Stimulated activated CD8-positive, alpha-beta memory T cell treated with anti-CD3 and anti-CD28 coated beads, Interleukin-4, amount 100 ng/mL, for 4 hours (primary cell): ENCODE measurements at places on chromosomes 2 and 18.

GRCh38 chr2:106534471-106534870 is 47.3 kb downstream of the CD8B2 start:
- no peak for DNase-seq

- DNase-seq = no peak
These were observed 73.5 kb downstream of the TNS1 start for GRCh38 chr2:217929272-217929671.

DNA sequence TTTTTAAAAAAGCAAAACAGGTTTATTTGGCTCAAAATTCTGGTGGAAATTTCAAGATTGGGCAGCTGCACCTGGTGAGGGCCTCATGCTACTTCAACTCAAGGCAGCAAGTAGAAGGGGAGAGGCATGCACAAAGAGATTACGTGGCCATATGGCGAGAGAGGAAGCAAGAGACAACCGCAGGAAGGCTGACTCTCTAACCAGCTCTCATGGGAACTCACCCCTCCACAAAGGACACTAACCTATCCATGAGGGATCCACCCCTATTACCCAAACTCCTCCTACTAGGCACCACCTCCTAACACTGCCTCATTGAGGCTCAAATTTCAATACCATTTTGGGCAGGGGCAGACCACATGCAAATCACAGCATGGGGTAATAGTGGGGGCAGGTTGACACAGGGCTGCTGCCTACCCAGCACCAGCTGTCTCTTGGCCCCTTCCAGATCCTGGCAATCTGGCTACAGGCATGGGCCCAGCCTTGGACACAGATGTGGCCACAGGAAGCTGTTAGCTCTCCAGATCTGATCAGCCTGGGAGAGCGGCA is 2.0 kb upstream of the CAPN10 start:
- DNase-seq = no peak

DNA sequence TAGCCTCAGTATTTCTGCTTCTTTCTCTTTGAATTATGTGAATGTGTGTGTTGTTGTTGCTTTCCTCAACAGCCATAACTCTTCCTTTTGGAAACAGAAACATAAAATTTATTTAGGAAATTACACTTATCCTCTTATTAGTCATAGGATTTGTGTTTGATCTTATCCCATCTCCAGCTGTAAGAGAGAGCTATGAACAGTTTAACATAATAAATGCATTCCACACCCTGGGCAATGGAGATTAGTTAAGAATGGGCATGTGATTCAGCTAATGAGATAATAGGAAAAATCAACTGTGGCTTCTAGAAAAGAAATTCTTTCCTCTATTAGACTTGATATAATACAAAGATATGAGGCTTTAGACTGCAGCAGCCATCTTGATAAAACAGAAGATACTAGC is 55.0 kb downstream of the SCN7A start:
- DNase-seq = no peak

- peak; percentile 35 for DNase-seq
These were observed 3.5 kb upstream of the LBX2 start for GRCh38 chr2:74502720-74503505.

DNA sequence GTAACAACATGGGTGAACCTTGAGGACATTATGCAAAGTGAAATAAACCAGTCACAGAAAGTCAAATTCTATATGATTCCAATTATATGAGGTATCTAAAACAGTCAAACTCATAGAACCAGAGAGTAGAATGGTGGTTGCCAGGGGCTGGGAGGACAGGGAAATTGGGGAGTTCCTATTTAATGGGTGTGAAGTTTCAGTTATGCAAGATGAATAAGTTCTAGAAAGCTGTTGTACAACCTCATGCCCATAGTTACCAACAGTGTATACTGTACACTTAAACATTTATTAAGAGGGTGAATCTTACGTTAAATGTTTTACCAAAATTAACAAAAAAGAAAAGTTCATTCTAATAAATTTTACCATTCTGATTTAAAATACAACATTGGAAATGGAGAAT is 92.7 kb upstream of the WDSUB1 start:
- no peak for DNase-seq

GRCh38 chr2:195531754-195532153 is 125.3 kb upstream of the SLC39A10 start:
- no peak for DNase-seq

DNA sequence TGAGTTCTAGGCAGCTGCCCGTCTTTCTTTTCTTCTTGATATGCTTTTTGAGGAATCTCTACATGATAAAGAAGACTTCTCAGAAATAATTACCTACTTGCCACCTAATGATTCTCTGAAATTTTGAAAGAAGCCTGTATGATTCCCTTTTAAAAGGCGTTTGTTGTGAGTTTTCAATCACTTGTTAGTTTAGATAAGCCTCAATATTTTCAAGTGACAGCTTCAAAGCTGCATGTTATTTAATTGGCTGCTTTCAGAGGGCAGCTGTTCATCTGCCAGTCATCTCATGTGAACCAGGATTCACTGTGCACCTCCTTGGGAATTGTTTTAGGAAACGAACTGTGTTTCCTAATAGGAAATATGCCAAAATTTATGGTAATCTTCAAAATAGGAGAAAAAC is 938.1 kb downstream of the CPS1 start:
- no peak for DNase-seq

DNA sequence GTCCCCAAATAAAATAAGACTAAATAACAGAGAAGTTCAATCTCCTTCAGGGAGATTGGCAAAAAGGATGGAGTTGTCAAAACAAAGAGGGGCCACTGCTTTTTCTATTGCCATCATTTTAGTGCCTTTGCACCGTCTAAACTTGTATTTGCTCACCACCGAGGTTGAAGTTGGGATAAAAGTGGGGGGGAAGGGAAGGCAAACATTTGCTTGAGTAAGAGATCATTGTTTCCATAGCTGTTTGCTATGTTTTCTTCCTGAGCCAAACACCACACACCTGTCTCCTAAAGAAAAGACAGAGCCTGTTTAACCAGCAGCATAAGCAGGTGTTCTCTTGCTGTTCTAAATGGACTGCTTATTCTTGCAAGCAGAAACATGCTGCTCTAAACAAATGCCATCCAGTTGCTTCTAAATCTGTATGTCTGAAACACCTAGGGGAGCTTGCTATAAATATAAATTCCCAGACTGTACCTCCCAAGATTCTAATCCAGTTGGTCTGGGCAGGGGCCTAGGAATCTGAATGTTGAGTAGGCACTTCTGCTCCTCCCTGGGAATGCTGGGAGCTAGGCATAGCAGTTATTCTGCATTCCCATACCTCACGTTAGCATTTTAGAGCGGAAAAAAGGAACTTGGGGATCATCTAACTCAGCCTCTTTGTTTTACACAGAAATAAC is 179.4 kb upstream of the ARL4C start:
- no peak for DNase-seq

GRCh38 chr2:44135771-44136170 is 32.9 kb upstream of the PPM1B start:
- DNase-seq = no peak

DNA sequence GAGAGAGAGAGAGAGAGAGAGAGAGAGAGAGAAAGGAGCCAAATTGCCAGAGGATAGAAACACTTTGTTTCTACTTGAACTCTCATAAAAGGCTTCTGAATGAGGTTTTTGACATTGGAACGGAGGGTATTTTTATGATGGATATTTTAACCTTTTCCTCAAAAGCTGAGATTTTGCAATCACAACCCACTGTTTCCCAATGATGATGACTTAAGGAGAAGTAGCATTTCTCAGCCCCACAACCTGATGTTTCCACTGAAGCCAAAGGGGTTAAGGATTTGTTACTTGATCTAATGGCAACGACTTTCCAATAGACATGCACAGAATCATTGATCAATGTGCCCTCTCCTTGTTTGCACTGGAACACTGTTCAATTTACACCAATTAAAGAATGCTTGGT is 67.1 kb upstream of the POU3F3 start:
- DNase-seq = no peak

DNA sequence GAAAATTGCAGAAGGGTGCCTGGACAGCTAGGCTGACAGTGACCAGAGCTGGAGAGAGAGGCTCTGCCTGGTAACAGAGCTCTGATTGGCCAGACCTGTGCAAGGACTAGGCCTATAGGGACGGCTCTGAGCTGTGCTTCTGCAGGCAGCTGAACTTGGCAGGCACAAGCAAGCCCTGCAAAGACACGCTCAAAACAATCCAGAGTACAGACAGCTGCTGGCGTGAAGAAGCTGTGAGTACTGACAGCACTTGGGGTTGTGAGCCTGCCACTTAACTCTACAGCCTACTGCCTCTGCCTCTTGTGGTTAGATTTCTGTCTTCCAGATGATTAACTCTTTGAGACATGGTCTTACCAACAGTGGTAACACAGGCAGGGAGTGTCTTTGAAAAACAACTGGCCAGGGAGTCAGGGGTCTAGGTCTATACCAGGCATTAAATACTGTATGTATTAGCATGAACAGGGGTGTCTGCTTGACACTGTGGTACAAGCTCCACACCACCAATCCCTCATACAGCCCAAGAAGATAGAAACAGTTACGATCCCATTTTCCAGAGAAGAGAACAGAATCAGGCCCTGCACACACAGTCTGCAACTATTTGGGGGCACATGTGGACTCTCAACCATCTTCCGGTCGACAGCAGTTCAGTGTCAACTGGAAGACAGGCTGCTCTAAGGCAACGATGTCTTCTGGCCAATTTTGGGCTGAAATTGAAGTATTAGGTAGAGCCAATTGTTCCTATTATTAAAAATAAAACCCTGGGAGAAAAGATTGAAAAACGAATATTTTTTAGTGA is 568.4 kb downstream of the TNS1 start:
- peak; percentile 7 for DNase-seq

GRCh38 chr2:96207774-96208142 is 869 bp downstream of the STARD7 start:
- DNase-seq = no peak

DNA sequence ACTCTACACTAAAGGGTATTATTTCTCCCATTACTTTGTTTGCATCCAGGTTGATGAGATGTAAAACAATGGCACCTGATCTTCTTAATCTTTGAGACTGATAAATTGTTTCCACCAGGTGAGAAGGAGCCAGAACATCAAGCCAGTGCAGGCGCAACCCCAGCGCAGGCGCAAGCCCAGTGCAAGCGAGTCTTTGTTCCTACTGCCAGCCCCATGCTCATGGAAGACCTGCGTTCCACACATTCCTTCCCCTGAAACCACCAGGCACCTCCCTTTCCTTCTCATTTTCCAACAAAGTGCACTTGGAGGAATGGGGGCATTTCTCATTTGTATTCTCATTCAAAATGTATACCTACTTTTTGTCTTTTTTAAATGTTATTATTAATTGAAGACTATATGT is 188.7 kb upstream of the SMAD2 start:
- no peak for DNase-seq

GRCh38 chr2:11082880-11083279 is 72.4 kb upstream of the SLC66A3 start:
- no peak for DNase-seq

- no peak for DNase-seq
These were observed 53.3 kb downstream of the FTCDNL1 start for GRCh38 chr2:199797431-199798403.

DNA sequence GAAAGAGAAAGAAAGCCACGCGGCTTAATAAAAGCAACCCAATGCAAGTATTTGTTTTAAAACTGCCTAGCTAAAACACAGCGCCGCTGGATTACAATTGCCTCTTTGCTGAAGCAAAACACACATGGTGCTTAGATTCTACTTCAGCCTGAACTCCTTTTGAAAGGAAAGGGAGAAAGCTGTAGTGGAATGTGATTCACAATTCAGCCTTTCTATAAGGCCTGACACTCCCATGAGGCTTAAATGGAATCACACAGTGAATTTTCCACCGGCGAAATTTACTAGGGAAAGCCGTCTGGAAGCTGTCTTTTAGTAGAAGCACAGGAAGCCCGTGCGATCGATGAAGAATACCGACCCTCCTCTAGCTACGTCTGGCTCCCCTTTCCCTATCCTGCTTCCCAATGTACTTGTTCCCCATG is 348.0 kb downstream of the DLGAP1 start:
- no peak for DNase-seq

- DNase-seq = no peak
These were observed 141.5 kb downstream of the WDSUB1 start for GRCh38 chr2:159144776-159145614.

GRCh38 chr2:6353669-6354068 is 512.0 kb downstream of the CMPK2 start:
- no peak for DNase-seq

DNA sequence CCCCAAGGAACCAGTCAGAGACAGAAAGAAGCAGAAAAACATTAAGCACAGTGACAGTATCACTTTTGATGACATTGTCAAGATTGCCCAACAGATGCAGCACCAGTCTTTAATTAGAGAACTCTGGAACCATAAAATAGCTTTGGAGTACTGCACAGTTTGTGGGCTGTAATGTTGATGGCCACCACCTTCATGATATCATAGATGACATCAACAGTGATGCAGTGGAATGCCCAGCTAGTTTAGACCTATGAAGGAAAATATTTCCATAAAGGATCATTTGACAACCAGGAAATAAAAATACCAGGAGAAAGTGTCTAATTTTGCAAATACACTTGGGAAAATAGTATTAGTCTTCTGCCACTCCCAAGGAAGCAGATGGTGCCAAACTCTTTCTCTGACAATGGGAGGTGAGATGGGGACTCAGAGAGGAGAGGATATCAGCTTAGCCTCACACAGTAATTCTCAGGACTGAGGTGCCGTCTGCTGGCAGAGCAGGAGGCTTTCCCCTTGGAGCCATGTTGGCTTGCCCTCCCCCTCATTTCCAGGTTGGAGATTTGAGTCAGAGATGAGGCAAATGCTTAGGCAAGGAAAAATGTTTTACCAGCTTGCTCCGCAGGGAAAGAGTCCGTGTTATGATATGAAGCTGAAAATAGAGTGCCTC is 107.5 kb upstream of the CELF4 start:
- no peak for DNase-seq

DNA sequence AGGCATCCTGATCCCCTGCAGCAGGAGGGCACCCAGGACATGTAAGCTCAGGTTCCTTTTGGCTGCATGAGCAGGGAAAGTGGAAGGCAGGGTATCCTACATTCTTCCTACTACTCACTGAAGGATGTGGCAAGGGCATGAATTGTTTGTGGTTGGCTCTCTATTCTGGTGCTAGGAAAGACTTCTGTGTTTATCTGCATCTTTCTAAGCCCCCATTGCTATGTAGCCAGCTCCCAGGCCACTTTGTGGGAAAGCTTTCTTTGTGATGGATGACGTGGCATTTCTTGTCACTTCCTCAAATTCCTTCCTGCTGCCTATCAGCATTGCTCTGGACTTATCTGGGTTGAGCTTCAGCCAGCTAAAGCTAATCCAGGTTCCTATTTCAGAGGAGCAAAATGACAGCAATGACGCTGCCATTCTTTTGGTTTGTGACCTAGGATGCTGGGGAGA is 46.2 kb downstream of the MEIS1 start:
- no peak for DNase-seq

DNA sequence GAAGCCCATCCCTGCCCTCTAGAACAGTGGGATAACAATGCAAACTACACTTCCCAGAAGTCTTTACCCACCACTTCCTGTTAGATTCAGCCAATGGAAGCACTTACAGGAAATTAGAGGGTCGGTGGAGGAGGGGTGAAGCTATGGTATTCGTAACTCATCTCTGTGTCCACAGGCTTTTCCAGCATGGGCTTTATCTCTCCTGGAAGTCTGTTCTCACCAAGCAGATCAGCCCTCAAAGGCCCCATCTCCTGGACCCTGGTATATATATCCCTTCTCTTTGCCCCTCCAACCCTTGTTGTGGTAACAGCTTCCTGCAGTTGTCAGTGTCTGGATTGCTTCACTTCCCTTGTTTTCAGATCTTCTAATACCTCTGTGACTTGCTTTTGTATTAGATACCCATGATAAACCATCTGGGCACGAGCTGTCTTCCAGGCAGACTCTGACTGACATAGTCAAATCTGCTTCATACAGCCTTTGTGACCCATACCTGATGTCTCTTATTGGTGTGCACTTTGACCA is 475.0 kb upstream of the POU3F3 start:
- DNase-seq = no peak

- no peak for DNase-seq
These were observed 227.9 kb upstream of the KYNU start for GRCh38 chr2:142649581-142649980.
